ENCODE measurements at places on chromosomes 4 and X. TPM values are rescaled to one million over a fixed set of nuclear protein-coding genes. Genes with fewer than 3 reads are reported as not detected.

The TMSB4X gene
- 4,832 TPM for total RNA-seq

The CCDC149 gene
- total RNA-seq: 24.2 TPM

The TMEM150C gene
- total RNA-seq: 8.8 TPM

DNA sequence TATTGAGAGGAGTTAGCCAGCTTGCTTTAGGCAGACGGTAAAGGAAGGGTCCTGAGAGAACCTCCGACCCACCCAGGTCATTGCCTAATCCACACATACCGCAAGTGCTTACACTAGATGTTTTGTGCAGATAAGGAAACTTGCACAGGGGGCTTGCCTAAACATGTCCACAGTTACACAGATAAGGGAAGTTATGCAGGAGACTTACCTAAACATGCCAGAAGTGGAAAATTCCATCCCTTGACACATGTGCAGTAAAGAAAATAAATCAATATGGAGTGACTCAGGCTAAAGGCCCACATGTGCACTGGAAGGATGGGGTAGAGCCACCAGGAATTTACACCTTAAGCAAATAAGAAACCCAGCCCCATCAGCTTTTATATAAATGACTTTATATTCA is 232.8 kb upstream of the HDX start:
- no peak for DNase-seq

- no peak for DNase-seq
Measured at GRCh38 chr4:9968472-9968871, 52.8 kb downstream of the SLC2A9 start.

- DNase-seq: no peak
Measured at GRCh38 chrX:87265518-87265917, 252.1 kb upstream of the KLHL4 start.

DNA sequence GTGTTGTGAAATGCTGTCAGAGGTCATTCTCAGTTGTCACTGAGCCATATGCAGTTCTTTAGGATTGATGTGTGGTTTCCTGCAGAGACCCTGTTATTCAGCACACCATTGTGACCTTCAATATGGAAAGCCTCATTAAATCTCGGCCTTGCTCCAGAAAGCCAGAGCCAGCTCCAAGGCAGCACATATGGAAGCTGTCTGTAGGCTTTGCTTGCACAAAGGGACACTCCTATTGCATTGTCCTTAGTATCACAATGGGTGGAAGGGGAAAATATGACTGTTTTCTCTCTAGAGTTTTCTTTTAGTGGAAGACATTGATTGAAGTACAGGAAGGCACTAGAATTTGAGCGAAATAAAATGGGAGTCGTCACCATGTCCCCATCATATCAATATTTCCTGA is 179.0 kb downstream of the CEP135 start:
- DNase-seq: no peak

GRCh38 chr4:38661371-38661770 is 2.6 kb upstream of the KLF3 start:
- no peak for DNase-seq

GRCh38 chrX:71254092-71254963 is at the start of gene ZMYM3:
TSS of gene ZMYM3 (minus strand) at chrX:71254140. CDS start at chrX:71253255, 885 bp downstream.
- peak; percentile 84 for DNase-seq

DNA sequence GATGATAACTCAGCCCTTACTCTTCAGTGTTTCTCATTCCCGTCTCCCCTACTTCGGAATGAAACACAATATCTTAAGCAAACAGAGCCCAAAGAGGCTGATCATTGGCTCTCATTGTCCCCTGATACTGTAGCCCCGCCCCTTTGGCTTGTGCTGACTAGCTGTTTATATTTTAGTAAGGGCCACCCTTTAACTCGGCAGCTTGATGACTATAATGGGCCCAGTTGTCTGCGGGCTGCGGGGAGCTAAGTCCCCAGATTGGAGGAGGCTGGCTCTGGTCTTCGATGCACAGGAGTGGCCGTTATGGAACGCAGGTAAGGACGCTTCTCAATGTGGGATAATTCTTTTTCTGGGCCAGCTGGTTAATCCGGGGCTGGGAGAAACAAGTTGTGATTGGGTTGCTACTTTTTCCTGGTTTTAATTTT is at the start of gene TRIM2:
Gene TRIM2 (plus strand): TSS at position 197 of the 425 bp plus-strand sequence. CDS start 88 bp downstream, at position 285.
- peak; percentile 88 for DNase-seq
